ENCODE measurements at places on chromosomes 3 and 15. TPM values are rescaled to one million over a fixed set of nuclear protein-coding genes. Genes with fewer than 3 reads are reported as not detected.

ALDH1A2 gene
- 1.6 TPM for polyA plus RNA-seq

A4GNT gene
- 0.34 TPM for polyA plus RNA-seq

EPHB3 gene
- polyA plus RNA-seq: 11.7 TPM

DNA sequence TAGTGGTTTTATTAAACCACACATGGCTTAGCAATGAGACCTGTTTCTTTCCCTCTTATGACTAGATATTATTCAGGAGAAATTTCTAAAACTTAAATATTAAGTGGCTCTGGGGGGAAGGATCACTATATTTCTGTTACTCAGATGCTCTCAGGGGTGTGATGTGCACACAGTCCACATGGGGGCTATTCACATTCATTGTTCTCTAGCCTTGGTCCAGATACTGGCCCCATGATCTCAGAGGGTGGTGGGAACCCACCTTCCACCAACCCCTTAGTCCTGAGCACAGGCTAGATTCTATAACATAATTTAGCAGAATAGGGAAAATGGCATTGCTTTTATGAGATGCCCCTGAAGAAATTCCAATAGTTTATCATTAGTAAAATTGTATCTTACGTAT, 149.0 kb upstream of the ST8SIA2 start:
- H3K36me3 ChIP-seq: no peaks in the 10 kb centered on the region
- H3K4me3 ChIP-seq: no peak overlapping the region
- H3K27me3 ChIP-seq: no peaks in the 10 kb centered on the region
- no peak for DNase-seq

DNA sequence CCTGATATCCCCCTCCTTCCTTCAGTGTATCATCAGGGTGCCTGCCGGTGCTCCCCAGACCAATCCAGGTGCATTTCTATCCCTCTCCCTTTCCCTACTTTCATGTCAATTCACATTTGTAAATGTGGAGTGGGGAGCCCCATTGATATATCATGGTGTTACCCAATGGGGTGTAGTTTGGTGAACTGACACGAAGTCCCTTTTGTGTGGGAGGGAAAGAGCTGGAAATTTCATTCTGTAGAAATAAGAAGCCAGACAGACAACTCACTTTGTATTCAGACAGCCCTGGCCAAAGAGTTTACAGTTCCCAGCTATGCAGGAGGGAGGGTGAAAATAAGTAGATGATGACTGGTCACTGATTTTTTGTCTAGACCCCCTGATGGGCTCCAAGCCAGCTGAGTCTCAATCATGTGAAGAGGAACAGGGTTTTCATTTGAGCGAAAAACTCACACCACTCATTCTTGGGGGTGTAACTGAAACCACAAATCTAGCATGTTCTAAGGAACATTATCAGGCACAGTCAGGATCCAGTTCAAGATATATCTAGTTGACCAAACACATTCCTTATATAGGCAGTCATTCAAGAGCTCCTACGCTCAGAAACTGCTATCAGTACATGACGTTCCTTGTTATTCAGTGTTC, 58.9 kb downstream of the LMCD1 start:
- H3K27me3 ChIP-seq: no peaks in the 10 kb centered on the region
- H3K27ac ChIP-seq: no peak overlapping the region
- H3K4me1 ChIP-seq: no peaks in the 10 kb centered on the region
- no peak overlapping the region for H3K4me3 ChIP-seq
- no peak for DNase-seq

DNA sequence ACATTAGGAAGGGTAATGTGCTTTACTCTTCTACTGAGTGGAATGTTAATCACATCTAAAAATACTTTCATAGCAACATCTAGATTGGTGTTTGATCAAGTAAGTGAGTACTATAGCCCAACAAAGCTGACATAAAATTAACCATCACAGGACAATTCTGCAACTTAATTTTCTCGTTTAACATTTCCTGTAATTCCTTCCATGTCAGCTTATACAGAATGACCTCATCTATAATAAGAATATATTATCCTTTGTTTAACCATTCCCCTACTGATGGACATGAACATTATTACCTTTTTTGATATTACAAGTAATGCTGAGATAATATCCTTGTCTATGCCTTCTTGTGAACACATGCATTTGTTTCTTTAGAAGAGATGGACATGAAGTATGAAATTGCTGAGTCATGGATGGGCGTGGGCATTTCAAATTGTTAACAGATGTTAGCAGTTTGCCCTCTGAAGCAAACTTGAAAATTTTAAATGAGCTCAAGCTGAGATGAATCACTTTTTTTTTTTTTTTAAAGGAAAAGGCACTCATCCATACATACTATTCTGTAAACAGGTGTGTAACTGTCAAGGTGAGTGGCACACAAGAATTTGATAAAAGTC, 85.1 kb downstream of the OXNAD1 start:
- H3K36me3 ChIP-seq: no peaks in the 10 kb centered on the region
- no peak overlapping the region for H3K4me3 ChIP-seq
- no peak for DNase-seq
- H3K27me3 ChIP-seq: no peaks in the 10 kb centered on the region
- no peak overlapping the region for H3K27ac ChIP-seq

DNA sequence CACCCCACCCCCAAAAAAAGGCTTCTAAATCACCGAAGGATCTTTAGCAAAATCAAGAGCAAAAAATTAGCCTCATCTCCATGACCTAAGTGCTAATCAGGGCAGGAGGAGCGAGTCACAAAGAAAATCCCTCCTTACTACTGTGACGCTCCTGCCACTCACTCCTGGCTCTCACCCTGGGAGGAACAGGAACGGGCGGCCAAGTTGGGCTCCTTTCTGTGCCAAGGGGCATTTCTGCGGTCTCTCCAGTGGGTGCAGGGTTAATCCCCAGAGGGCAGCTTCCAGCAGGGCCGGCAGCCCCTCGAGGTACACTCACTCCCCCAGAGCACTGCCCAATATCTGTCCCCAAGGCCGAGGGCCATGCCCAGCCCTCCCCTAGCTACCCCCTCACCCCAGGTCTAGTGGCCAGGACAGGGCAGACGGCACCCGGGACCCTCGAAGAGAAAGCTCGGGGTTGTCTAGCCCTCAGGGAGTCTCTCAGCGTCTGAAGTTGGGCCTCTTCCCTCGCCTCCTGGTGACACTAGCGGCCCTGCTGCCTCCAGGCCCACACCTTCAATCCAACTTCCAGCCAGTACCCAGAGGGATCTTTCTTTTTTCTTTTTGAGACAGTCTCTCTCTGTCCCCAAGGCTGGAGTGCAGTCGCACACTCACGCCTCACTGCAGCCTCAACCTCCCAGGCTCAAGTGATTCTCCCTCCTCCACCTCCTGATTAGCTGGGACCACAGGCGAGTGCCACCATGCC, 706 bp downstream of the CAV3 start:
- H3K4me3 ChIP-seq: no peak overlapping the region
- no peaks in the 10 kb centered on the region for H3K36me3 ChIP-seq
- DNase-seq: no peak
- no peaks in the 10 kb centered on the region for H3K27me3 ChIP-seq
- no peaks in the 10 kb centered on the region for H3K4me1 ChIP-seq

DNA sequence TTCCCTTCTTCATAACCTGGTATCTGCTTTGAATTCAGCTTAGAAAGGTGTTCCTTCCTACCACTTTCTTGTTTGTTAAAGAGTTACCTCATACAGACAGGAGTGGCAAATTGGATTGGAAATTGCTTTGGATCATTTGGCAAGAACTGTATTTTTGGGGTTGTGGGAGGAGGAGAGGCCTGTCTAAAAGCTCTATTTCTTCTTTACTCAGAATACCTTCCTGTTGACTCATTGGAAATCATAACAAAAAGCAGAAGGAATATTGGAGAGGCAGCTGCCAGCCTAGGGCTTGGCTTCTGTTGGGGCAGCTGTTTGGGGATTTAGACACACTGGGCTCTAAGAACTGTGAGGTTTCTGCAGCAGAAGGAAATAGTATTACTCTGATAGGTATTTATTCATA, 14.2 kb downstream of the IQGAP1 start:
- peaks cover 34% of the 10 kb centered on the region for H3K4me1 ChIP-seq
- H3K36me3 ChIP-seq: no peaks in the 10 kb centered on the region
- DNase-seq: no peak
- no peak overlapping the region for H3K4me3 ChIP-seq
- peak overlapping the region; percentile 89 for H3K27ac ChIP-seq

DNA sequence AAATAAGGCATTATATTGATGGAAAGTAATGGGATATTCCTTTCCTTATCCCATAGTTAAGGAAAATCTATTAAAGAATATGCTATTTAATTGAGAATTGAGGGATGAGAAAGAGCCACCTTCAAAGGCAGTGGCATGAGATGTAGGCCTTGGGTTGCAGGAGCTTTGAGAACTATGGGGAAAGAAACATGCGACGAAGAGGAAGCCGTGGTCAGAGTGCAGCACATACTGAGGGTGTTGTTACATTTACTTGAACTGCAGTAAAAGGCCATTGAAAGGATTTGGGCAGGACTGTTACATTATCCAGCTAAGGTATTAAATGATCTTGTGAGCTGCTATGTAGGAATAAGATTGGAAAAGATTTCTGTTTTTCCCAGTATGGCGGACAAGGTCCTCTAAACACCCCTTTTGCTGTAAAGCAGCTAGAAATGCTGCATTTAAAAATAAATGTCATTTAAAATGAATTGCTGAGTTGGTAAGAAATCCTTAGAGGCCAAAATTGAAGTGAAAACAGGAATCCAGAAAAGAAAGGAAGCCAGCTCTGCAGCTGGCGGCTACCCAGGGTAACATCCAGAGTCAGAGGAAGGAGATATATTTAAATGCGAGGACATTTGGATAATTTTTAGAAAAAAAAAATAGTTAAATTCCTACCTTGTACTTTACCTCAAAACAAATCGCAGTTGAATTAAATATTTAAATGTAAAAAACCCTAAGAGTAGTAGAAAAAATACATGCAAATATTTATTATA, 61.7 kb downstream of the IL1RAP start:
- H3K4me1 ChIP-seq: no peaks in the 10 kb centered on the region
- H3K4me3 ChIP-seq: no peak overlapping the region
- no peaks in the 10 kb centered on the region for H3K27me3 ChIP-seq
- no peaks in the 10 kb centered on the region for H3K36me3 ChIP-seq
- DNase-seq: no peak

- no peak overlapping the region for H3K4me3 ChIP-seq
- DNase-seq: peak; percentile 85
- peak overlapping the region; percentile 73 for H3K27ac ChIP-seq
- no peaks in the 10 kb centered on the region for H3K27me3 ChIP-seq
- H3K36me3 ChIP-seq: no peaks in the 10 kb centered on the region
- H3K4me1 ChIP-seq: peaks cover 40% of the 10 kb centered on the region
These were observed 150.8 kb downstream of the PDZRN3 start for GRCh38 chr3:73473898-73474416.

DNA sequence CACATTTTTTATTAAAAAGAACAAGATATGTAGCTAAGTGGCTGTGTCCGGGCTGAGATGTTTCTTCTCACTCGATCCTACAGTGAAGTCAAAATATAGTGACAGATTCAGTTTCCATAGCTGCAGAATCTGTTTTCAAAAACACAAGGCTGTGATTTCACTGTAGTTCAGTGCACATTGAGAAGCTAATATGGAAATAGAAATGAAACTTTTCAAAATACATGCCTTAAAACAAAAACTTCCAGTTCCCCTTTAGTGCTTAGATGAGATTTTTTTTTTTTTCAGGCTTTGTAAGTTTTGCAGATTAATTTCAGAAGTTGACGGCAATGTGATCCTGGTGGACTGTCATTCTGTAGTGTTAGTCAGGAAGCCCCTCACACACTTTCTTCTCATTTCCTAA, 23.8 kb upstream of the TRAK1 start:
- no peaks in the 10 kb centered on the region for H3K36me3 ChIP-seq
- H3K4me1 ChIP-seq: peaks cover 33% of the 10 kb centered on the region
- no peak for DNase-seq
- H3K27ac ChIP-seq: no peak overlapping the region
- H3K27me3 ChIP-seq: no peaks in the 10 kb centered on the region

GRCh38 chr15:70974004-70974832, 81.6 kb downstream of the LRRC49 start:
- no peaks in the 10 kb centered on the region for H3K36me3 ChIP-seq
- no peaks in the 10 kb centered on the region for H3K27me3 ChIP-seq
- H3K4me3 ChIP-seq: no peak overlapping the region
- no peak for DNase-seq

All from pancreas (tissue), 10 donors.